Esophagus squamous epithelium (tissue), 5 donors: ENCODE measurements at places on chromosomes 12 and 14. TPM values are rescaled to one million over a fixed set of nuclear protein-coding genes. Genes with fewer than 3 reads are reported as not detected.

- peaks cover 40% of the 10 kb centered on the region for H3K27me3 ChIP-seq
- H3K27ac ChIP-seq: no peak overlapping the region
- no peak for DNase-seq
- no peak overlapping the region for H3K4me3 ChIP-seq
- H3K4me1 ChIP-seq: no peaks in the 10 kb centered on the region
- no peaks in the 10 kb centered on the region for H3K36me3 ChIP-seq
Measured at GRCh38 chr12:112543751-112544150, 125.0 kb downstream of the PTPN11 start.

GRCh38 chr12:15672671-15673270, 116.4 kb downstream of the EPS8 start:
- H3K4me3 ChIP-seq: no peak overlapping the region
- no peak for DNase-seq
- H3K4me1 ChIP-seq: no peaks in the 10 kb centered on the region
- H3K27me3 ChIP-seq: no peaks in the 10 kb centered on the region
- H3K36me3 ChIP-seq: no peaks in the 10 kb centered on the region

The GALNT16 gene
- total RNA-seq: 2.1 TPM

GRCh38 chr14:32561520-32561919, 232.4 kb downstream of the AKAP6 start:
- H3K4me1 ChIP-seq: peaks cover 31% of the 10 kb centered on the region
- no peak overlapping the region for H3K27ac ChIP-seq
- DNase-seq: no peak
- H3K4me3 ChIP-seq: no peak overlapping the region

The CCDC198 gene
- not detected for total RNA-seq

DNA sequence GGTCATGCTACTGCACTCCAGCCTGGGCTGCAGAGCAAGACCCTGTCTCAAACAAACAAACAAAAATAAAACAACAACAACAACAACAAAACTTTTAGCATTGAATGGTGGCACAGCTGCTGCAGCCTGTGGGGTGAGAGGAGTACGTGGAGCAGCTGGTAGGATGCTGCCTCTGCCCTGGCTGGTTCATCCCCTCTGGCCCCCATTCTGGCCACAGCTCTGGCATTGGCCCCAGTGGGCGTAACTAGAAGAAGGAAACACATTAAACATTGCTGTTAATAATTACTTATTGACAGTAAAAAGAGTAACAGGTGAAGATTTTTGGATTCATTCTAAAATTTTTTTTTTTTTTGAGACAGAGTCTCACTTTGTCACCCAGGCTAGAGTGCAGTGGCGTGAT, 28.8 kb upstream of the C2CD5 start:
- H3K4me1 ChIP-seq: peaks cover 5% of the 10 kb centered on the region
- H3K36me3 ChIP-seq: no peaks in the 10 kb centered on the region
- no peak overlapping the region for H3K27ac ChIP-seq
- H3K27me3 ChIP-seq: no peaks in the 10 kb centered on the region
- no peak for DNase-seq

DNA sequence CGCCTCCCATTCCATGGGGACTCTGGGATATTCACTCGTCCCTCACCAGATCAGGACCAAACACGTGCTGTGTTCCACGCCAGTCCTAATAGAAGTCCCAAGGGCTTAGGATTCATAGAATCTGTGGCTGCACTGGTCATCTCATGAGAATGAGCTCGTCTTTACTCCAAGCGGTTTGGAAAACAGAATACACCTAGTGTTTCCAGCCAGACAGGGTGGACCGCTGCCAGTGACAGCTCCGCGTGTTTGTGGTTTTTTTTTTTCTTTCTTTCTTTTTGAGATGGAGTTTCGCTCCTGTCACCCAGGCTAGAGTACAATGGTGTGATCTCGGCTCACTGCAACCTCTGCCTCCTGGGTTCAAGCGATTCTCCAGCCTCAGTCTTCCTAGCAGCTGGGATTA, 75.1 kb downstream of the GLT1D1 start:
- DNase-seq: no peak
- no peak overlapping the region for H3K4me3 ChIP-seq
- H3K27me3 ChIP-seq: no peaks in the 10 kb centered on the region
- no peak overlapping the region for H3K27ac ChIP-seq

DNA sequence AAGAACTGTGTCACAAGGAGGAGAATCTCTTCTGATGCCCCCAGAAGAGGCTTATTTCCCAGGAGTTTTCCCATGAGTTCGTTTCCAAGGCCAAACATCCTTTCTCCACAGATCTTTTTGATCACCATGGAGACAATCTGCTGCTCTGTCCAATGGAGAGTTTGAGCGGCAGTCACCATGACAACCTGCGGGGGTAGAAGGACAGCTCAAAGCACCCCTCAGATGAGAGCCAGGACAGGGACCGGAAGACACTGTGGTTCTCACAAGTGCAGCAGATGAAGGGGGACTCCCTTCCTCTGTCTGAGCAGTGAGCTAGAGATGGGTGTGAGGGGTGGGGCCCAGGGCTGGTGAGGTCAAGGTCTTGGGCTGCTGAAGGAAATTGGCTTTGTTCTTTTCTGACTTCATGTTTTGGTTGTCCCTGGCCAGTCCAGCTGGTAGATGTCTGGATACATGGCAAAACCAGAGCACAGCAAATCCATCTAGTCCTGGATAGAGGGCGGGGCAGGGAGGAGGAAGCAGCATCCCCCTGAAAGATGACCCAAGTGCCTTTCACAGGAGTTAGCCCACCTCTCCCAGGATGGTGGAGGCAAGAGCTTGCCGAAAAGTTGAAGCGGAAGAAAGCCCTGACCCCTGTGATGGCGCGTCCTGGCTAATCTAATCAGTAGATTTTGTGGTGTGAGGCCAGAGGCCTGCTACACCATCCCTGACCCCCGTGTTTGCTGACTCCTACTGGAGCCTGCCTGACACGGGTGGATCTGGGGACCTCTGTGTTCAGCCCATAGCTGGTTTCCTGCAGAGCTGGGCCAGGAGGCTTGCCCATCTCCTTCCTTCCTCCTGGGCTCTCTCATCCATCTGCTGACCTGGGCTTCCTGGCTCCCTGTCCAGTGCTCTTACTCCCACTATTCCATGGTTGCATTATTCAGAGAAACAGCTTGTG, 24.4 kb downstream of the DHRS2 start:
- no peak overlapping the region for H3K27ac ChIP-seq
- H3K36me3 ChIP-seq: no peaks in the 10 kb centered on the region
- no peak overlapping the region for H3K4me3 ChIP-seq
- DNase-seq: no peak
- no peaks in the 10 kb centered on the region for H3K4me1 ChIP-seq

The REM2 gene
- 0.26 TPM for total RNA-seq

GRCh38 chr12:27635349-27635972, 60.8 kb upstream of the REP15 start:
- no peak overlapping the region for H3K4me3 ChIP-seq
- H3K27me3 ChIP-seq: no peaks in the 10 kb centered on the region
- H3K36me3 ChIP-seq: no peaks in the 10 kb centered on the region
- no peaks in the 10 kb centered on the region for H3K4me1 ChIP-seq
- no peak overlapping the region for H3K27ac ChIP-seq

DNA sequence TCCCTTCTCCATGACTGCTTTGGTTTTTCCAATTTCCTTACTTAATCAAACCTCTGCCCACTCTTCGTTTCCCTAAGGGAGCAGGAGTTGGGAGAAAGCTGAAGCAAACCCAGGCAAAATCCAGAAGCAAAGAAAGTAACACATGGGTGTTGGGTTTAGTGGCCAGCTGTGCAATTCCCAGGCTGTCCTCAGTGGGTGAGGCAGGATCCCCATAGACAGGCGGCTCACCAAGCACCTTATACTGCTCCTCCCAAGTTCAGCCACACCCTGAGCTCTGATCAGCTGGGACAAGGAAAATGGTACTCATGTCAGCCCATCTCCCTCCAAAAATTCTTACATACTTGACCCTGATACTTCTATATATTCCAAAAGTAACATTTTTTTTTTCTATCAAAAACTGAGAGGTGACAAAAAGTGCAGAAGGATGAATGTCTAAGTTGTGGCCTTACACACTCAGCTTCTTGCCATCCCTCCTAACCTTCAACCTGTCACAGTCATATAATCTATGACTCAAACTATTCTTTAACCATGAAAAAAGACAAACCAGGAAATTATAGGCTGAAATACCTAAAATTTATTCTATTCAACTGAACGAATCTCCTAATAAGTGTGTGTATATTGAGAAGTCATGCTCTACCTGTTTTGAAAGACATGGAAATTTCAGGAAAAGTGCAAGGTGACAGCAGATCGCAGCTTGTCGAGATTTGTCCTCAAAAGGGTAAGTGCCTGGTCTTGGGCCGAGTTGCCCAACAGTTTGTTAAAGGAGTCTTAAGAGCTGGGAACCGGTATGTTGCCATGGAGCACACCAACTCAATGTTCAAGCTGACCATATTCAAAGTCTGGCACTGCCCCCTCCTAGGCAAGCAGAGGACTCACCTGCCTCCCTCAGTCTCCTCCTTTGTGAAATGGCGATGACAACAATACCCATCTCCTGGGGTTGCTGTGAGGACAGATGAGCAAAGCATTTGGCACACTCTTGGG, 17.6 kb upstream of the ZFP36L1 start:
- no peaks in the 10 kb centered on the region for H3K36me3 ChIP-seq
- DNase-seq: no peak
- no peak overlapping the region for H3K27ac ChIP-seq
- no peak overlapping the region for H3K4me3 ChIP-seq
- H3K27me3 ChIP-seq: no peaks in the 10 kb centered on the region

The OR4Q3 gene
- total RNA-seq: not detected

The SETD3 gene
- total RNA-seq: 41.4 TPM
